ENCODE measurements at places on chromosomes 13 and 19.

DNA sequence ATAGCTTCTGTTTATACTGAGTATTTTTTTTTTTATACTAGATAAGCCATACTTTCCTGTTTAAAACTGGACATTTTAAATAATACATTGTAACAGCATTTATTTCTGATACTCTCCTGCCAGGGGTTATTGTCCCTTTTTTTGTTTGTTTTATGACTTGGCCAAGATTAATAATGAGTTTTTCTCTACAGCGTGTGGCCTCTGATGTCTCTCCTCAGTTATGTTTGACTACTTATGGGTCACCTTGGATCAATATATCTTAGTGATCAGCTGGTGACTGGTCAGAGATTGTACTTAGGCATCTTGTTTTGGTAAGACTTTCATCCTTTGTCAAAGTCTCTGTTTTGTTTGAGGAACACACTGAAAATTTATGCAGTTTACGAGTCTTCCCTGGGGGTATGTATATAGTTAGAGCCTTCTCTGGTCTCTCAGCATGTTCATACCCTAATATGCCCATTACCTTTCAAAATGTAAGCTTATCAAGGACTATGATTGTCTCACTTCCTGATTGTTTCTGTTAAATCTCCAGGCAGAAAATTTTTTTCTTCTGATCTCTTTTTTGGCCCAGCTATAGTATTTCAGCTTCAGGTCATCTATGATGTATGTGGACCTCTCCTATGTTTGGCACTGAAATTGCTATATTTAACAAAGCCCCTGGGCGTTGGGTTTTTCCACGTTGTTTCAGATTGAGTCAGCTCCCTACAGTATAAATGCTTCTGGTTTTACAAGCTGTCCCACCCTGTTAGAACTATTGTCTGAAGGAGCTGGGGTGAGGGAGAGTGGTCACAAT lies 87.9 kb downstream of the URI1 start:
- DNase-seq, result no peak

GRCh38 chr13:46799139-46799538 lies 2.2 kb upstream of the ESD start:
- DNase-seq, result no peak

DNA sequence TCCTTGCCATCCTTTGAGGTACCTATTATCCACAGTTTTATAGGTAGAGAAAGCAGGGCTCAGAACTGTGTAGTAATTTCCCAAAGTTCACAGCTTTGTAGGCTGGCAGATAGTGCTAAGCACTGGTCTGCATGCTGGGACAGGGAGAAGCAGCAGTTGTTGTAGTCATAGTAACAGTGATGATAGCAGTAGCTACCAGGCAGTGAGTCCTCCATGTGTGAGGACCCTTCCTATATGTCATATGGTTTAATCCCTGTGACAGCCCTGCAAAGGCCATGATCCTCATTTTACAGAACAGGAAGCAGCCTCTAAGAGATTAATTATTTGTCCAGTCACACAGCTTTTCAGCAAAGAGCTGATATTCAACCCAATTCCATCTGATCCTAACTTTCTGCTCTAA lies 21.0 kb downstream of the SERP2 start:
- DNase-seq, result no peak

DNA sequence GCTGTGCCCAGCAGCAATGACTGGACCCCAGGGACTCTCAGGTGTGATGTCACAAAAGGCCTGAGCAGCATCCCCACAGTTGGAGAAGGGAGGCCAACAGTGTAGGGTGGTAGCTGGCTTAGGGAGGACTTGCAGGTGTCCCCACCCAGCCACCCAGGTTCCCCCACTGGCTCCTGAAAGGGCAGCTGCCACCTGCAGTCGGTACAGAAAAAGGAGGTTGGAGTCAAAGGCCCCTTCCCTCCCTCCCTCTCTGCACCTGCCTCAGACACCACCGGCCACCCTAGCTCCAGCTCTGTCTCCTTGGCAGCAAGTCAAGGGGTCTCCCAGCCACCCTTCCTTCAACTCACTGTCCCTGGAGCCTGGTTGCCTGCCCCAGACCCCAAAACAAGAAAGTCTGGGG lies at the start of gene PCP2:
Gene PCP2, minus strand, starts transcription at position 22 of the 400 bp plus-strand sequence. CDS start 262 bp downstream, outside the sequence.
- no peak for DNase-seq

DNA sequence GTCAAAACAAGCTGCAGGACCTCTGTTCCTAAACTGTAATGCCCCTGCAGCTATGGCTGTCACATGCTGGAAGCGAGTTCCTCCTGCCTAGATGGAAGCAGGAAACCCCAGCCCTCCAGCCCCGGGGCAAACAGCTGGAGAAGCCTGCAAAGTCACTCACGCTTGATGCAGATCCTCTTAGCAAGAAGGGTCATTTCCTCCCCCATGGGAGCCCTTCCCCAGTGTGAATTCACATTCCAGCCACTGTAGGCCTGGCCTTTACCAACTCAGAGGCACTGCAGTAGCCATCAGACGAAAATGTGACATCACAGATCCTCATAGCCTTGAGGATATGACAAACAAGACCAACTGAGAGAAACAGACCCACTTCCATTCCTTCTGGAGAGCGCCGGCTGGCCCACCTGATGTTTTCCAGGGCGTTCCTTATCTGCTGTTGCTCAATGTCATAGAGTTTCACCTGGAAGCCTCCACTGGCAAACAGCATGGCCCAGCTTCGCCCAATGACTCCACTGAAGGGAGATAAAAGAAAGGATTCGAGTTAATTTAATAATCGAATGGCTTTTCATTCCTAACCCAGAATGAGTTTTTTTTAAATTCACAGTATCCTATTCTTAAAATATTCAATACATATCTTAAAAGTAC lies 13.5 kb downstream of the CRYL1 start:
- no peak for DNase-seq

- DNase-seq, result no peak
These were observed 975 bp downstream of the ZNF358 start for GRCh38 chr19:7516878-7517277.

- no peak for DNase-seq
These were observed 553.6 kb upstream of the ATXN8OS start for GRCh38 chr13:69553976-69554375.

DNA sequence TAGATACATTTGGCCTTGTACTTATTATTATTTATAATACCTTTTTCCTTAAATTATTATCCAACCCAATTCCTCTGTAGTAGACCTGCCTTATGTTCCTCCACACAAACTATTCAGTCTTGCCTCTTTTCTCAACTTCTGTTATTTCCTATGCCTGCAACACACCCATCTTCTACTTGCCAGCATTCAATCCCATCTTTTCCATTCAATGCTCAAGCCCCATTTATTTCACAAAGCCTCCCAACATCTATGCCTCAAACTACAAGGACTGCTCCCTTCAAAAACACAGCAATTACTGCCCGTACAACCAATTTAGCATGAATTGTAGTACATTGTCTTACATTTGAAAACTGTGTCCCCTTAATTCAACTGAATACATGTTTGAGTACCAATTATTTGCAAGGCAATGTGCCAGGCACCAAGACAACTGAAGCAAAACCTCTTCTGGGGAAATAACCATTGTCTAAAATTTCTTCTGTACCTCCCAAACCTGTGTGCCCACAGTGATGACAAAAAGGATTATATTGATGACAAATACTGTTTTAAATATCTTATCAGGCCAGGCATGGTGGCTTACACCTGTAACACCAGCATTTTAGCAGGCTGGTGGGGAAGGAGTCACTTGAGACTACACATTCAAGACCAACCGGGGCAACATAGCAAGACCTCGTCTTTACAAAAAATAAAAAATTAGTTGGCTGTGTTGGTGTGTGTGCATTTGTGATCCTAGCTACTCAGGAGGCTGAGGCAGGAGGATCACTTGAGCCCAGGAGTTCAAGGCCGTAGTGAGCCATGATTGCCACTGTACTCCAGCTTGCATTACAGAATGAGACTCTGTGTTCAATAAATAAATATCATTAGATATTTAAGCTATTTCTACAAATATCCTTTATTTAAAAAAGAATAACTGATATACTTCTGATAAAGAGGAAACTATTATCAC lies 35.1 kb downstream of the ELF1 start:
- no peak for DNase-seq
